SW480 (cell line): ENCODE measurements at places on chromosomes 1 and 21.

DNA sequence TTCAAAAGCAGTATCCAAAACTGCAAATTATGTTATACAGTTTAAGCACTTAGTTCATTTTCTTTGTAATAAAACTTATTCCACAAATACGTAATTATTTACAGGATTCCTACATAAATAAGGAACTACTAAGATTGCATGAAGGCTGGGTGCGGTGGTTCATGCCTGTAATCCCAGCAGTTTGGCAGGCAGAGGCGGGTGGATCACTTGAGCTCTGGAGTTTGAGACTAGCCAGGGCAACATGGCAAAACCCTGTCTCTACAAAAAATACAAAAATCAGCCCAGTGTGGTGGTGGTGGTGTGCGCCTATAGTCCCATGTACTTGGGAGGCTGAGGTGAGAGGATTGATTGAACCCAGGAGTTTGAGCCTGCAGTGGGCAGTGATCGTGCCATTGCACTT is 69.3 kb downstream of the POU2F1 start:
- no peak for DNase-seq

DNA sequence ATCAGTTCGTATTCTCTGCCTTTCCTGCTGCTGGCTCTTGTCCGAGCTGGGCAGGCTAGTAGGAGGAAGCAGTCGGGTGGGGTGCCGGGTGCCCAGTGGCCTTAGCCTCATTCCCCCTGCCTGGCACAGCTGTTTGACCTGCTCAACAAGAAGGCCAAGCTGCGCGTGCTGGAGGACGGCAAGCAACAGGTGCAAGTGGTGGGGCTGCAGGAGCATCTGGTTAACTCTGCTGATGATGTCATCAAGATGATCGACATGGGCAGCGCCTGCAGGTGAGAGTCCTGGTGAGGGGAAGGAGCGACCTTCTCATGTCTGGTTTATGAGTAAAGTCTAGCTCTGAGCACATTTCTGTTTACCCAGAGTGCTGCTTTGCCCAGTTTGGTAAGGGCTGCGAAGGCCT is 16.3 kb upstream of the RPS8 start:
- no peak for DNase-seq

- no peak for DNase-seq
Measured at GRCh38 chr1:170840371-170840770, 95.0 kb upstream of the MROH9 start.

DNA sequence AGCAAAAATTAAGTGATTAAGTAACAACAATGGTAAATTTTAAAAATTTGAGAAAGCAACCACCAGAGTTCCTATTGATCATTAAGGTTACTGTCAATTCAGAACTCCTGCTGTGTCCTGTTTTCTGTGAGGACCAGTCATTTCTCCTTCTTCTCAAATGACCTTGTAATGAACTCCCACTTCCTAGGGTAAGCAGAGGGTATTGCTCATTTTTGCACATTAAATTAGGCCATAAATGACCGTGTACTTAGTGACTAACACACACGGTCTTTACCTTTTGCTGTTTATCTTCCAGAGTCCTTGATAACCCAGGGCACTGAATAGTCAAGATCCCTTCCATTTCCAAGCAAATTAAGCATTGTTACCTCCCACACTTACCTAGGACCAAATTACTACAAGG is 227.5 kb upstream of the LYPLAL1 start:
- DNase-seq: no peak

- DNase-seq: no peak
Measured at GRCh38 chr1:149967646-149968045, 31.0 kb upstream of the MTMR11 start.

GRCh38 chr1:86849756-86850155 is 64.2 kb downstream of the SELENOF start:
- no peak for DNase-seq

DNA sequence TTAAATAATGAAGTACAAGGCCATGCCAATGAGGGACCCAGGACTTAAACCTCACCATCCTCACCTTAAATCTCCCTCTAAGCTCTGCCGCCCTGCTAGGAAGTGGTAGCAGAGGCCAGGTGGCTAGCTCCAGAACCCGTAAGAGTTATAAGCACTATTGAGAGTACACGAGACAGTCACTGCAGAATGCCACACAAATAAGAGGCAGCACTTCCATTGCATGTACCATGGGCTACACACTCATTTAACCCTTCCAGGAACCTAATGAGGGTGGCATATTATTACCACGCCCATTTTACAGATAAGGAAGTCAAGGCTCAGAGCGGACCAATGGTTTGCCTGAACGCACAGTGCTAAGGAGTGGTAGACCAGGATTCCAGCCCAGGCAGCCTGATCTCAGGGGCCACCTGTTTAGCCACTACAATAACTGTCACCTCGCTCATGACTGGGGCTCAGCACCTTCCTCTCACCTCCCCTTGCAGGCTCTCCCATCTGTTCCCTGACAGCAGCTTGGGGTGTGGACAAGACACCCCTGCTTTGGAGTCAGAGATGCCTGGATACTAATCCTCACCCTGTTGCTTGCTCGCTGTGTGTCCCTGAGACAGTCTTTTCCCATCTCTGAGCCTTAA is 54.8 kb upstream of the ID3 start:
- DNase-seq: no peak

DNA sequence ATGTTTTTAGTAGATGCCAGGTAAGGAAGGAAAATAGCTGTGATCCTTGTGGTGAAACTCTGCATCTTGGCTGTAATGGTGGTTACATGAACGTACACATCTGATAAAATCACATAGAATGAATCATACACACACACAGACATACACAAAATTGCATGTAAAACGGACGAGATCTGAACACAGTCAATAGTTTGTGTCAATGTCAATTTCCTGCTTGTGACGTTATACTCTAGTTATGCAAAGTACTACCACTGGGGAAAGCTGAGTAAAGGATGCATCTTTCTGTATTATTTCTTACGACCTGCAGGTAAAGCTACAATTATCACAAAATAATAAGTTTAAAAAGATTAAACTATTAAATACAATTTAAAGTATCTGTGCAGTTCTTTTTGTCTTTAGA is 493.7 kb upstream of the ZP4 start:
- no peak for DNase-seq

DNA sequence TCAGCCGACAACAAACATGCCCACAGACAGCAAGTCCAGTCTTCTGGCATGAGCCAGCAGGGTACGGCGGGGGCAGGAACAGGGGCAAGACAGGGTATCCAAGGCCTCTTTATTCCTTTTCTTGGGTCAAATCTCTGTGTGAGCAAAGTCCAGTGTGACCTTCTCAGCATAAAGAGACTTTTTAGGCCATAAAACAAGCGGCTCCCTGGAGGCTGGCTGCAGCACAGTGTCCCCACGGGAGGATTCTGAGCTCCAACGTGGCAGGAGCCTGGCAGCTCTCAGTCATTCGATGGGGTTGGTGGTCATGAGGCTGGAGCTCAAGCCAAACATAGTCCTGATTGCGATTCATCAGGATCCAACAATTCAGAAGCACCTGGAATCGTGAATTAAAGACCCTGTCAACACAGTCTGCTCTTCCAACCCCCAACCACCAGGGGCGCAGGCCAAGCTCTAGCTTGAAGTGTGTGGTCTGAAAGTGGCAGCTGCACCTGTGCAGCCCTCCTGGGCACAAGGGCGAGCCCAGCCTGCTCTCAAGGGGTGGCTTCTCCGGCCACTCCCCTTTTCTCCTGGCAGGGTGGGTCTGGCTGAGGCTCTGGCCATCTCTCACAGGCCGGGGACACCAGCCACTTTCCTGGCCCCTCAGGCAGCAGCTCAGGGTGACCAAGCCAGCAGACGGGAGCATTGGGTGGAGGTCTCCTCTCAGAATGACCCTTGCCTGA is 62.1 kb downstream of the SLC66A1 start:
- DNase-seq: no peak

DNA sequence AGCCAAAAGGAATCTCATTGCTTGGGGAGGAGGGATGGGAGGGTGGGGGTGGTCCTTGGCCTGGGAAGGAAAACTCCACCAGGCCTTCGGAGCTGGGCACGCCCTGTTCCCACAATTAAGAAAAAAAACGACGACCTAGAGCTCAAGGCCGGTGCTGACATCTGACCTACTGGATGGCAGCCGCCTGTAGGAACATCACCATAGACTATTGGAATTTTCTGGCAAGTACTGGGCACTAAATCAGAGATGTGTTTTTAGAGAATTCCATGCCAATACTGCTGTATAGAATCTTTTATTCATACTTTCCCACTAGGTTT is 729 bp downstream of the NADK start:
- DNase-seq: peak; percentile 33

GRCh38 chr1:248793592-248793991 is 32.1 kb downstream of the SH3BP5L start:
- DNase-seq: no peak

DNA sequence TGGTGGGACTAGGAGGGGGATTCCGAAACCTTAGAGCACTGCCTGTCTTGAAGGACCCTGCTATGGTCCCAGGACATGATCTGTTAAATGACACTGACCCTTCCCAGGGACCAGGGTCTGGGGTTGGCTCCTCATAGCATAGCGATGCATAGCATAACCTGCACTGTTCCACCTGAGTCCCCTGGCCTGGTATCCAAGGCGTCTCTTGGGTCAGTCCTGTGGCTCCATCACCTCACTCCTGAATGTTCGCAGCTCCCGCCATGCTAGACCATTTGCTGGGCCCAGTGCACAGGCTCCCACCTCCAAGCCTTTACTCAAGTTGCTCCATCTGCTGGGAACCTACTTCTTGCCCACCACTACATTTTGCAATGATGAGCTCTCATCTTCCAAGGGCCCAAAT is 39.0 kb upstream of the MAGOH start:
- no peak for DNase-seq

GRCh38 chr21:45992301-45993209 is 11.0 kb downstream of the COL6A1 start:
- DNase-seq: no peak

DNA sequence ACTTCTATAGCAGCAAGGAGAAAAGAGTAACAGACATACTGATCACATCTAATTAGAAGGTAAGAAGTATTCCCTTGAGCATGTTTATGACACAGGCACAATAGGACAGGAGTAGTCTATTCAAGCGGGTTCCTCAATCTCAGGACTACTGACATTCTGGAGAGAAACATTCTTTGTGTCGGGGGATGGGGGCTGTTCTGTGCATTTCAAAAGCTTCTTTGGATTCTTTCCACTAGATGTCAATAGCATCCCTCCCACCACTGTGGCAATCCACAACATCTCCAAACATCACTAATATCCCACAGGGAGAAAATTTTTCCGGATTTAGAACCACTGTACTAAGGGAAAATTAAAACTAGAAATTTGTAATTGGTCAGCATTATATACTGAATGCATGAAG is 56.9 kb downstream of the ADAMTS5 start:
- no peak for DNase-seq

DNA sequence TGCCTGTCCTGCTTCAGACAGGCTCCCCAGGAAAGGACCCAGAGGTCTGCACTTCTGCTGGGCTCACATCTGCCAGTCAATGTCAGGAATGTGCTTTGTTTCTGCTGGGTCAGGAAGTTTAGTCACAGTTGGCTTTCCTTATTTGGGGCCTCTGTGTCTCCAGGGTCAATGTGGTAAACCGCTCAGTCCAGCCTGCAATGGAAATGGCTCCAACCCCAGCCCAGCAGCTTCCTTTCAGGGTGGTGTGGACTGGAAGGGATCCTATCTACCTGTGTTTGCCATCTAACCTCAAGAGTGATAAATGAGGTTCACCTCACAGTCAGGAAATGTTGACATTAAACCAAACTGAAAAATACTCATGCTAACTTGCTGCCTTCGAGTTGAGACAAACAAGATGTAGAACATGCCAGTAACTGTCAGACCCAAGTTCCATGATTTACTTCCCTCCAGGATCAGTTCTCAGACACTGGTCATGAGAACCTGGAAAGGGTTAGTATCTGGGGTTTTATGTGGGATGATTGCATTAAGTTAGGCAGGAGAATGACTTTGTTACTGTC is 20.3 kb downstream of the ENO1 start:
- peak; percentile 34 for DNase-seq

- no peak for DNase-seq
Measured at GRCh38 chr1:66681686-66682085, 70.6 kb upstream of the DYNLT5 start.

DNA sequence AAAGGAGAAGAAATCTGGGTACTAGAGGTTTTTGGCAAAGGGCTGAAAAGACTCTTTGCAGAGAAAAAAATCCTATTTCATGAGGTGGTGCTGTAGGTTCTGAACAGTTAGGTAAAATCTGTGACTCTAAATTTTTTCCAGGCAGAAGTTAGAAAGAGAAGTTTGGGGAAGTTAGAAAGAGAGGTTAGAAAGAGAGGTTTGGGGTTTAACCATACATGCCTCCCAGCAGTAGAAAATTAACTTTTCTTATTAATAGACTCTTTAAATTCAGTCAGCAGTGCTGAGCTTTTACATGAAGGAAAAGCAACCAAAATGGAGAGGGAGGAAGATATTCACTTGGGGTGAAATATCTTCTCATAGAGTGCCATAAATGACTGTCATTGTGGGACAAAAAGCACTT is 12.2 kb downstream of the AMY1C start:
- no peak for DNase-seq

GRCh38 chr1:207853372-207853757 is 57.6 kb downstream of the CD34 start:
- DNase-seq: no peak

DNA sequence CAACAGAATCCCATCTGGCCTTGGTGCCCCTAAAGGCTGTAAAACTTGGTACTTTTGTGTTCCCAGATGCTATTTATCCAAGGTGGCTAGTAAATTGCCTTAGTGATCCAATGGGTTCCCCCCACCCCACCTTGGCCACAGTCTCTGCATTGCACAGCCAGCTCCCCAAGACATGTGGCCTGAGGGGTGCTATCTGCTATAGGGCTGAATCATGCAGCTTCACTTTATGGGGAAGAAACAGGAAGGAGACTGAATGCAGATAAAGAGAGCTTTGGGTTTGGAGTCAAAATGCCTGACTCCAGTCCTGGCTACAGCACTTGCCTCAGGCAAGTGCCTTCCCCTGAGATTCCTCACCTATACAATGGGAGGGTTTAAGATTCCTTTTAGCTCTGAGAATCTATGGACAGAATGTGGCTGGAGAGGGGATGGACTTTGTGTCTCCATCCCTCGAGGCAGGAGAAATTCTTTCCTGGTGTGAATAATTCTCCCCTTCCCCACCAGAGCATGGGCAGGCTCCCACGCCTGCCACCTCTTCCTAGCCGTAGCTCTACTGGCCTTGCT is 6.5 kb downstream of the RHEX start:
- DNase-seq: no peak
